ENCODE measurements at places on chromosomes 1 and 21.
A peak's percentile ranks its signal among the peaks of the same experiment; 100 is the strongest.

DNA sequence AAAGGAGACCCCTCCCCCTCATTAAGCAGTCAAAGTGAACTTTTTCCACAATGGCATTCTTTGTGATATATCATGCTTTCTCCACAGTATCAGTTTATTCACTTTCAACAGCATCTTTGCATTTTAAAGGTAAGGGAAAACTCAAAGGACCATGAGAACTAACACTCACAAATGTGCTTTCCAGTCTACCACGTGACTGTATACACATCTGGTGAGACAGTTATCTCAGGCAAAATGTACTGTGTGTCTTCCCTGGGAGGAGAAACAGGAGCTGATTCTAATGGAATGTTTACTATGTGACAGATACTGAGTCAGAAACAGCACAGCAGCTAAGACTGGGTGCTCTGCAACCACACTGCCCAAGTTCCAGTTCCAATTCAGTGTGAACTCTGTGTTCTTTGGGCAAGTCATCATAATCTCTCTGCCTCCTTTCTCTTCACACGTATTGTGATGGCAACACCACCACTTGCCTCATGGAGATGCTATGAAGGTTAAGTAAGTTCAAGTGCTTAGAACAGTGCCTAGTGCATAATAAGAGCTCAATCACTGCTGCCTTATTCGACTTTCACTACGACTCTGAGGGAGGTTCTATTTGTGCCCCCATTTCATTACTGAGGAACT lies 79.0 kb downstream of the SLC45A1 start:
- DNase-seq = peak; percentile 97

DNA sequence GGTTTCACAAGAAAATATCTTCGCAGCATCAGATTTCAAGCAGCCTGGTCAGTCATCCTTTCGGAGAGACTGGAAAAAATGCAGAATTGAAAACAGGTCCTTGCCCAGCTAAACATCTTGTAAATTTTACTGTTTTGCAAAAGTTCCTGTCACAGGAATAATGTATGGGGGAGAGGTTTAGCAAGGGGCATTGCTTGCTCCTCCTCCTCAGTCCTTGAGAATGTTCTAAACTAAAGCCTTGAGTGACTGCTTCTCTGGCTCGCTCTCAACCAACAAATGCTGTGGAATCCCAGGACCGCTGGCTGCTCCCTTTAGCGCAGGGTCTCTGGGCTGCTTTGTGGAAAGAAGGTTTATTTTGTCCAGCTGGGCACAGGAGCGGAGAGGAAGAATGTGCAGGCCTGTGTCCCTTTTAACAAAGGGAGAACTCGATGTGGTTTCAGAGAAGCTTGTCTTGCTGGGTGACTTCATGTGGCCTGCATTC lies 33.6 kb upstream of the FHAD1 start:
- DNase-seq = no peak

DNA sequence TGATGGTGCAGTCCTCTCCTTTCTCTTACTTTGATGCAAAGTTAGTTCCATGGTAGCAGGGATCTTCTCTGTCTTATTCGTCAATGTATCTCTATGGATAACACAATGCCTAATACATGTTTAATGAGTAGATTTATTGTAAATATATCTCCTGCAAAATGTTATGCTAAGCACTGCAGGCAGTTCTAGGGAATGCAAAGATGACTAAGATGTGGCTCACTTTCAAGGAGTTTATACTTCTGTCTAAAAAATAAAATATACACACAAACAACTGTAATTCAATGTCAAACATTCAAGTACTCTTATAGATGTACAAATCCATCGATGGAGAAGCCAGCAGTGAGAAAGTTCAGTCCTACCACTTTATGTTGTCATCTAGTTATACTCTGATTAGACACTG lies 194.3 kb downstream of the KCTD3 start:
- no peak for DNase-seq

DNA sequence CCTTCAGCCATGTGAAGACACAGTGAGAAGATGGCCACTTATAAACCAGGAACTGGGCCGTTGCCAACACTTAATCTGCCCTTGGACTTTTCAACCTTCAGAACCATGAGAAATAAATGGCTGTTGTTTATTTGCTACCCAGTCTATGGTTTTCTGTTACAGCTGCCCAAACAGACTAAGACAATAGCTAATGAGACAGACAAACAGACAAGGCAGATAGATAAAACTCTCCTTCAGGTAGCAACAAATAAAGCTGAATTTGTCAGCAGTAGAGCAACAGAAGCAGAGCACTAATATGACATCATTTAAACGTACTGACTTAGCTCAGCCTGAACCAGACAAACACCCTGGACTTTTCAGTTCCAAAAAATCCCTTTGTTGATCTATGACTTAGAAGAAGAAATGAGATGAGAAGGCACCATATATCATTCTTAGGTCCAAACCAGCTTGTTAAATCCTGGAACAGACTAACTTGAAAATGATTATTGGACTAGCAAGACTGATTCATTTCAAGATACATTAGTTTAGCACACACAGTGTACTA lies 27.0 kb downstream of the ZZZ3 start:
- no peak for DNase-seq

- no peak for DNase-seq
Measured at GRCh38 chr1:194705123-194705854, 1518.9 kb upstream of the B3GALT2 start.

- no peak for DNase-seq
Measured at GRCh38 chr21:39120876-39121599, 62.2 kb downstream of the PSMG1 start.

GRCh38 chr1:102174259-102174863 lies 177.6 kb upstream of the OLFM3 start:
- no peak for DNase-seq

- DNase-seq = no peak
Measured at GRCh38 chr1:17348593-17349234, 23.3 kb upstream of the PADI6 start.

- DNase-seq = peak; percentile 59
Measured at GRCh38 chr1:115807723-115808122, 33.2 kb downstream of the NHLH2 start.

DNA sequence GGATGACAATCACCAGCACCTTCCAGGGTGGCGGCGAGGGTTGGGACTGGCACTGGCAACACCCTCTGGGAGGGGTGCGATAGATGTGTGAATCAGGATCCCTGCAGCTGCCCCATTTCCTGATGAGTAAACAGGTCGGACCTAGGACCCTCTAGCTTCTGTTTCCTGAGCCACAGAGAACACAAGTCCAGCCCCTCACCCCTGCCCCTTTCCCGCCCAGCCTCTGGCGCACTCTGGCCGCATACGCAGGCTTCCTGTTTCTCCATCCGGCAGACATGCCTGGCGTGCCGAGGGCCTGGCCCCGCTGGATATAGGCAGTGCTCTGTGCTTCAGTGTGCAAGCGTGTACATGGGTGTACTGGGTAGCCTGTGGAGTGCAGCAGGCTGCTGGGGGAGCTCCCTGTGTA lies 4.6 kb downstream of the PEAR1 start:
- no peak for DNase-seq

GRCh38 chr1:166849135-166849534 lies 9.9 kb downstream of the POGK start:
- DNase-seq = no peak

- no peak for DNase-seq
Measured at GRCh38 chr1:98002288-98002687, 81.5 kb upstream of the DPYD start.

DNA sequence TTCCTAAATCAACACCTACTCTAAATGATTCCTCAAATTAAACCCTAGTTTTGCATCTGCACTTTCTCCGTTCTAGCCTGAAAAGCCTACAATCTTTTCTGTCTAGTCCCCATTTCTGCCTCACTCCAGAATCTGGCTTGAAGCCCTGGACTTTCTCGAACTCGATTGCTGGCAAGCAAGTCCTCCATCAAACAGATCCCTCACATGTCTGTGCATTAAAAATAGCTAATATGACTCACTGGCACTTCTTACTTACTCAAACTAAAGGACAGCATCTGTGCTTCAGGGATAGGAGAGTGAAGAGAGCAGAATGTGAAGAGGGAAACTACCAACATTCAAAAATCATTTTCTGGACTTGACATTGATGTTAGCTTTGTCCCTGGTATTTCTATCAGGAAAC lies 51.8 kb upstream of the CXADR start:
- peak; percentile 91 for DNase-seq

- DNase-seq = no peak
Measured at GRCh38 chr1:152873495-152873894, 4.6 kb upstream of the SMCP start.

DNA sequence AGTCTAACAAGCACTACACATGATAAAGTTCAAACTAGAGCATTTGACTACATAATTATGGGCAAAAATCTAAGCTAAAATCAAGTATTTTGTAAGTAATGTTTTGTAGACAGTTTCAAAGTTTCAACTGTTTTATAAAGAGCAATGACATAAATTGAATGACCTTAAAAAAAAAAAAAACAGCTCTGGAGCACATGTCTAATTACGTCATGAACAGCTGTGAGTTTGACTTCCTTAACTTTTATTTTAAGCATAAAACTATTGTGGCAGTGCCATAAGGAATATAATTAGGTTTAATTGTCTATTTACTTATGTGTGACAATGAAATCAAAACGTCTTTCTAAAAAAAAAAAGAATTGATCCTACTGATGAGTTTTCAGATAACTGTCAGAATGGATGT lies 272.5 kb upstream of the LRRC7 start:
- no peak for DNase-seq

DNA sequence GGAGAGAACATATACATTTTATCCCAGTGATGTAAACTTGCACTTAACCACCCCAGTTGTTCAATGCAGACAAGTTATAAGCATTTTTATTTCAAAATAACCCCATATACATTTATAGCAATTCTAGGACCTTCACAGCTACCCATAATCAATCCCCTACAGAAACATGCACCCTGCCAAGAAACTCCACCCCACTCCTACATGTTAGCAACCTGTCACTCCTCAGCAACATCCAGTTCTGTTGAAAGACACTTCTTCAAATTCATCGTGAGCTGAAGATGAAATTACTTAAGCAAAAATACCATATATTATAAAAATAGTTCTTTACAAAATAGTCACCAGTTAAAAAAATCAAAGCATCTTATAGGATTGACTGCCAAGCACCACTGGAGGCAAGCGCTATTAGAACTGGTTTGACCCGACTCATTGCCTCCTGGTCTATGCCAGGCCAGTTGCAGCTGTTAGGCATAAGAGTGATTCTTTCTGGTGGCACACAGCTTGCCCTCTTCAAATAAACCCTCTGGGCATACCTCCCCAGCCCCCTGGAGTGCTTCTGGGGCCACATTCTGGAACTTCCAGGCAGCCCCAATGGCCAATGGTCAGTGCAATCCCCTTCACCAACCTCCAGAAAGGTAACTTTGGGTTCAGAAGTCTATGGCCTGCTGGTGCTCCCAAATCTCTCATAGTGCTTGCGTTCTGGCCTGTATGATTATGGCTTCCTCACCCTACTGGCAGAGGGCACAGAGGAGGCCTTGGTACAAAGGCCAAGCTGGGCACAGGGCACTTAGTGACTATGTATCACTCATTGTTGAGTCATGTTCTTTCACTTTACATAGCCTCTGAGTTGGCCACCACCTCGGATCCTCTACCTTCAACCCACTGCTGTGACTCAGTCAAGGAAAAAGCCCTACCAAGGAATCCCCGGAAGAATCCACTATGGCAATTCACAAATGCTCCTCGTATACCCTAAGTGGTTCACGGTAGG lies 72.2 kb upstream of the RALGPS2 start:
- DNase-seq = peak; percentile 30

DNA sequence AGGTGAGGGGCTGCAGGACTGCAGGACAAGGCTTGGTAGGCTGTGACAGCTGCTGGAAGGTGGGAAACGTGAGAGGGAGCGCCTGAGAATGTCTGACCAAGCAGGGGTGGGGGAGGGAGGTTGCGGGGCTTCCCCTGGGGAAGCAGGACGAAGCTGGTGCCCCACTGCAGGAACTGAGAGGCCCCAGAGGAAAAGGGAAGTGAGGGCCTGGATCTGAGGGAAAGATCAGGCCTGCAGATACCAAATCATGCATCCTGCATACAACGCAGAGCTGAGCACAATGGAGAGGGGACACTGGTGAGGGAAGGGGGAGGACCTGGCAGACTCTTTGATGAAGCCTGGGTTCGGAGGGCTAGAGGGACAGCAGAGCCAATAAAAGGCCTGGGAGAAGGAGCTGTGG lies 65.7 kb upstream of the BACE2 start:
- no peak for DNase-seq

- DNase-seq = no peak
Measured at GRCh38 chr1:67676287-67676686, 8.7 kb upstream of the GADD45A start.

DNA sequence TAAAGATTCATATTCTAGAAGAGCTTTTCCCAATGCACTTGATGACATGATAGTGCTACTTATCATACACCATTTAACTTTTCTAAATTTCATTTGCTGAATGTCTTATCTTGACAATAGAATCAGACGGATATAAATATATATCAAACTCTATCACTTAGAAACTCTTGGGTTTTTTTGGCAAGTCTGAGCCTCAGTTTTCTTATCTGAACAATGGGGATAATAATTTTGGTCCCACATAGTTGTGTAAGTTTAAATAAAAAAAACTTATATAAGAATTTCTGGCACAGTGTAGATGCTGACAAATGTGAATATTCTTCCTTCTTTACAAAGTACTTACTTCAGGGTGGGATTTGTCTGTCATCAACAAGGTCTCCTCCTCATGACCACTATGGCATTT lies 21.5 kb upstream of the LEPR start:
- no peak for DNase-seq

DNA sequence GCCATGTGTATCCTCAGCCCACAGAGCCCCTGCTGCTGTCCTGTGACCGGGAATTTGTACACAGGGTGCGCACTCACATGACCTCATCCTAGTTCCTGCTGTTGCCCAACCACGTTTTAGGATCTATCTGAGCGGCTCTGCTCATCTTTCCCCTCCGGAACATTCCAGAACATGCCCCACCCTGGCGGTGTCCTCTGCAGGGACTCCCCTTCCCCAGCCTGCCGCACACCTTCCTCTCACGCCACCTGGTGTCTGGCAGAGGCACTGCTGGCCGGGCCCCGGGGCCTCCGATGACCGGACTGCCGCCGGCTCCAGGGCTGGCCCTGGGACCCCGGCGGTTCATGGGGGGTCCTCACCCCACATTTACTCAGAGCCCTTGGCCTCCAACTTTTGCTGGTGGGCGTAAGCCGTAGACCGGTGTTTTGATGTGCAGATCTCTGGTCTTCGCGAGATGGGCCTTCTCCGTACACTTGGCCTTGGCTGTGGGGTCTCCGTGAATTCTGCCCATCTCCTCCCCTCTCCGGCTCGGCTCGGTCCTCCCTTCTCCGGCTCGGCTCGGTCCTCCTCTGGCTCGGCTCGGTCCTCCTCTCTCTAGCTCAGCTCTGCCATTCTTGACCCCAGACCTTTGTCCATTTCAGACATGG lies 29.5 kb downstream of the ARHGEF16 start:
- no peak for DNase-seq

GRCh38 chr1:4700801-4701200 lies 46.4 kb downstream of the AJAP1 start:
- no peak for DNase-seq

DNA sequence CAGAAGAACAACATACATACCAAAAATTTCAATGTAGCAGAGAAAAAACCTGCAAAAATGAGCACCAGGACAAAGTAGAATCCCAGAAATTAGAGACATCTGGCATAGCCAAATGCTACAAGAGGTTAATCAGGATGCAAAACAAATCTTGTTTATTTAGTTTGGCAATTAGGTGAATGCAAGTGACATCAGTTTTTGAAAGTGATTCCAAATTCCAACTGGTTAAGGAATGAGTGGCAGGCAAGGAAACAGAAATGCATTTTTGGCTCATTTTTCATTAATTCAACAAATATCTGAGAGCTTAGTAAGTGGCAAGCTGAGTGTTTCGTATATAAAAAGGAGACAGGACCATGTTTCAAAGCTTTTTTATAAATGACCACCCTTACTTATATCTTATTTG lies 21.3 kb downstream of the SCAF4 start:
- DNase-seq = no peak

- DNase-seq = no peak
Measured at GRCh38 chr1:244840219-244840794, 4.8 kb downstream of the COX20 start.
